ENCODE measurements at places on chromosomes 13 and 19. TPM values are rescaled to one million over a fixed set of nuclear protein-coding genes. Genes with fewer than 3 reads are reported as not detected.

DNA sequence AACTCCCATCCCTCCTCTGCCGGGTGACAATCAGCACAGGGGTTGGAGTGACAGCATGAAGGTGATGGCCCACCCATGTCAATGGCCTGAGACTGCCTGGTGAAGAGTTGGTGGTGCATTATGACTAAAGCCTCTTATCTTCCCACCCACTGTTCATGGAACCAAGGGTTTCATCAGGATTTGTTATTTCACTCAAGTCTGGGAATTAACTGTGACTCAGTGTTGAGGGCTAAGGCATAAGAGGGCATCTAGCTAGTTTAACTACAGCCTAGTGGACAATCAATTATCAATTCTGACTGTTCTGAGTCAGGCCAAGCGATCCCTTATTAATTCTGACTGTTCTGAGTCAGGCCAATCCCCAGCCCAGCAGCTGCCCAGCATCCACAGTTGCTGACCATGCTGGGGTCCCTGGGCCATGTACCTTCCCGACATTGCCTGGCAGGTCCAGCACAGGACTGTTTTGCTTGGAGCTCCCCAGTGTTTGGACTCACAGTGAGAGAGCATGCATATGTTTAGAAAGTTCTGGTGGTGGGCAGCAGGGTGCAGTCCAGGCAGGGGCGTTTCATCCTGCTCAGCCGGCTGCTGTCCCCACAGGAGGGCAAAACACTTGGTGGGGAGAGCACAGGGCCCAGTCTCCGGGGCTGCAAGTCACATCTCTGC lies 65.5 kb downstream of the RASL11A start:
- DNase-seq, result no peak

DNA sequence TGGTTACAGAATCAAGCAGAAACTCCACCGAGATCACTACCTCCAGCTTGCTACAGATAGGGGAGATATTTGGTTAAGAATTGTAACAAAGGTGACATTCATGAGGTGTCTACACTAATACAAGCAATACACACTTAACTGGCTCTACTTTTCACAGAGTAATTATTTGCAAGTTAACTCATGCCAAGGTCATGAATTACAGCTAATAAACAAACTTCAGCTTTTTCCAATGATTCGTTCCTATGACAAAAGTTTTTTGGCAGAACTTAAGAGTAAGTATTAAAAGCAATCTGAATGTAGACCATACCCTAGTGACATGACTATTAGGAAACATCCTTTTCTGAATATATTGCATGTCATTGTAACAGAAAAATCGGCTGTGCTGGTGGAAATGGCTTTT lies 72.1 kb downstream of the LHFPL6 start:
- DNase-seq, result no peak

RUBCNL gene
- not detected for total RNA-seq

- no peak for DNase-seq
Observed at GRCh38 chr13:104584481-104584880, 1518.3 kb upstream of the SLC10A2 start.

OBI1 gene
- 8.9 TPM for total RNA-seq

PNMA8A gene
- total RNA-seq, result 3.3 TPM

CYP4F2 gene
- total RNA-seq, result not detected

TTYH1 gene
- not detected for total RNA-seq

DNA sequence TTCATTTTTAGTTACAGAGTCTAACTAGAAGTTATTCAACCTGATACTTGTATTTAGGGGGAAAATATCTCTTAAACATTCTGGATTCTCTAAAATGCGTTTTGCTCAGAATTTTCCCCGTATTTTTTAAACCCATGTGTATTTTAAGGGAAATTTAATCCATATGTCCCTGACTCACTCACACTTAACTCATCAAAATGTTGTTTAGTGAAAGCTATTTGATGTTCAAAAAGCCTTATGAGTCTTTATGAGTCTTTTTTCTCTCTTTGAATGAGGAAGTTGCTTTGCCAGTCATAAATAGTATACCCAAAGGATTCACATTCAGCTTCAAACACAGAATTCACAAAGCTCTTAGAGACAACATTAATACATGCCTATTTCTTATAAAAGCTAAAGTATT lies 16.4 kb downstream of the MAB21L1 start:
- DNase-seq, result no peak

DNA sequence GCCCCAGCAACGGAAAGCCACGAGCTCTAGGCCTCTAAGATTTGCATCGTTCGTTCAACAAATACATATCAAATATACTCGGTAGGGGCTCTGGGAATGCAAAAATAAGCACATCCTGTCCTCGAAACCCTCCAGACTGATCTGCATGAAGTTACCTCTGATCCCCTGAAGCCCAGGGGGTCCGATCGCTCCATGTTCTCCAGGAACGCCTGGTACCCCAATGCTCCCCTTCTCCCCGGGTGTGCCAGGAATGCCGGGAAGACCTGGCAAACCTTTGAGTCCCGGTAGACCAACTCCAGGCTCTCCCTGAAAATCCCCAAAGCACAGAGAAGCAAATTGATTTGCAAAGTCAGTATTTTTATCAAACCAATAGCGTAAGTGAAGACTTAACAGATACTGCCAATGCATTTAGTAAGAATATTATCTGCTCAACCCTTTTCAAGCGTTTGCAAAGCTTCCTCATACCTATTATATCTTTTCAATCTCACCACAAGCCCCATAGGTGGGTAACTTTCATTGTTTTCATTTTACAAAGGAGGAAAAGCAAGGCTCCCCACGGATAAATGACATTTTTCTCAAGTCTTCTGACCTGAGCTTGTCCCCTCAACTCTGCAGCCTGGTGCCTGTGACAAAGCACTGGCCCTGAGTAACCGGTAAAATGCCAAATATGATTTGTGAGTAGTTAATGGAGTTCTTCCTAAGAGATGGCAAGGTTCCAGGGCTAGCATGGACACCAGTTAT lies 127.7 kb downstream of the COL4A1 start:
- DNase-seq, result no peak

DNA sequence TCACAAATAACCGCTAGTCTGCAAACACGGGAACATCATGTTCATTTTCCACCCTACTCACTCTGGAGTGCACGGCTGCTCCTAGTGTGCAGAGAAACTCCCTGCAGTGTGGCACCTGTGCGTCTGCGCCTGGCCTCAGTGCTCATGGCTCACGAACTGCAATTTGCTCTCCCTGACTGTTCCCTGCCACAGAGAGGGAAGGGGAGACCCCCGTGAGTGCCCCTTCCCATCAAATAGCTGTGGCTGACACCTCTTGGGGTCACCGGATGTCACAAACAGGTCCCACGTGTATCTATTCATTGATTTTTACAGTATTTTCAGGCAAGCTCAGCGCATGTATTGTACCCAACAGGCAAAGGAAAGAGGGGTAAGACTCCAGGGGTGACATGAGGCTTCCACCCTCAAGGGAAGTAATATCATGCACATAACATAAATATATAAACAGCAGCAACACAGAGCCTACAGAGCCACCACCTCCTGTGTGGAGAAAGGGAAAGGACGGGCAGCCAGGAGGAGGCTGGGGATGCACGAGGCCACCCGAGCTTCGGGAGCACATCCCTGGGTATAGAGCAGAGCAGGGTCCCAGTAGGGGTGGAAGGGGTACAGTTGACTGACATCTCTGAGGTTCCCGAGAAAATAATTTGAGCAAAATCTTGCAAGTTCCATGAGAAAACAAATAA lies 140.3 kb upstream of the SOX1 start:
- DNase-seq, result no peak

DNA sequence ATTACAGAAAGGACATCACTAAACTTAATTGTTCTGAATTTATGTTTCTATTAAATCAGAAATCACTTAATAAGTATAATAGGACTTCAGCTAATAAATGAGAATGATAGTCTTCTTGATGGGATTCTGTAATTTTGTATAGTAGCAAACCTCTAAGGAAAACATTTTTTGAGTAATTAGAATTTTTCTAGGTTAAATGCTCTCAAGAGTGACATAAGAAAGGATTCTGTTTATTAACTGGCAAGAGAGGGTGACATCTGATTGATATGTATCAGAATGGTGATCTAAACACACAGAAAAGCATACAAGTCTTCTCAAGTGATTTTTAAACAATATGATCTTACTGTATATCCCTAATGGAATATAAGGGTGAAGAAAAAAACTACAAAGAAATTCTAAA lies 1597.7 kb upstream of the PRR20A start:
- DNase-seq, result no peak

WDR87 gene
- not detected for total RNA-seq

DNA sequence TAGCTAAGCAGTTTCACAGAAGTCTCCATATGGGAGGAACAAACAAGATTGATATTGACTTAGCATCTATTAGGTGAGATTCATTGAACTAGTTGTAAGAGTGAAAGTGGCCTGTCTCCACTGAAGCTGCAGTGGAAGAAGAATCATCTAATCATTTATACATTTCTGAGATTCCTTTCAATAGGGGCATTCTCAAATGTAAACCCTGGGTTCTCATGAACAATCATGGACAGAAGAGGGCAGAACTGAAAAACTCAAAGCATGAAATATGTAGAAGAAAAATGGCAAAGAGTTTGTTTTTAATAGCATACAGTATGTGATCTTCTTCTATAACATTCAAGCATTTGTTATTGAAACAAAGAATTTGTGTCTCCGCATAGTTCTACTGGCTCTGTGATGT lies 17.6 kb upstream of the POSTN start:
- DNase-seq, result no peak

GRCh38 chr19:51509823-51510660 lies 8.4 kb upstream of the SIGLEC12 start:
- DNase-seq, result no peak

FLT3 gene
- total RNA-seq, result not detected

REEP6 gene
- total RNA-seq, result 4.4 TPM

SIRT2 gene
- total RNA-seq, result 96.2 TPM

CEACAM20 gene
- not detected for total RNA-seq

- no peak for DNase-seq
Observed at GRCh38 chr13:91277013-91277676, 70.3 kb upstream of the MIR17HG start.

DNA sequence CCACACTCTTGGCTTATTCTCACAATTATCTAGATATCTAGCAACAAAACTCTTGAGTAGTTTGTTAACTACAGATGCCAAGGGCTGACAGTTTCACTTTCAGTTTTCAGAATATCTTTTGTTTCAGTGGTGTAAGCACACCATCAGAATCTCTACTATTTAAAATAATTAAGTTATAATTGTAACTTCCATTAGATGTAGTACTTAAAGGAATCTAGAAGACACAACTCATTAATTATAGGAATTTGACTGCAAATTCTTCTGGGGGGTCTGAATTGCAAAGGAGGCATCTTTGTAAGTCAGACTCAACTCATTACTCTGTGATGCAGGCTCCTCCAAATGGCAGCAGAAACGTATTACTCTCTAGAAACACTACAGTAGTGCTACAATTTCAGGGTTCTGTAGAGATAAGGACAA lies 44.9 kb upstream of the USPL1 start:
- DNase-seq, result peak; percentile 36

GRCh38 chr13:90997951-90998350 lies 349.5 kb upstream of the MIR17HG start:
- no peak for DNase-seq

DNA sequence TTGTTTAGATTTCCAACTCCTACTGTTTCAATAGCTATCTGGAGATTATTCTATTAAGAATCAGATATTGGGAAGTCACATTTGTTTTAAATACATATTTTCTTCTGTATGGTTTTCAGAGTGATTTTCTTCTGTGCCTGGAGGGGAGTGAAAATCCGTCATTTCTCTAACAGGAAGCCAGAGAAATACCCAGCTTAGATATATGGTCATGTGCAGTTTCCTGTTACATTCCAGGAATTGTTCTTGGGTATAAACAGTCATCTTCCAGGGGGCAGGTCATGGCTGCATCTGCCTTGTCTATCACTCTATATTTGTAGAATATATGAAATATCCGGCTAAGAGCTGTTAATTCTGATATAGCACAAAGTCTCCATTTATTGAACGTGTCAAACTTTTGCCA lies 77.5 kb upstream of the MIR17HG start:
- peak; percentile 55 for DNase-seq

- DNase-seq, result no peak
Observed at GRCh38 chr13:73772449-73773167, 361.6 kb downstream of the KLF12 start.

BCL2L12 gene
- total RNA-seq, result 21.2 TPM

- DNase-seq, result no peak
Observed at GRCh38 chr13:78608252-78608687, 4.9 kb upstream of the POU4F1 start.
